ENCODE measurements at places on chromosomes 2 and 18.
A peak's percentile ranks its signal among the peaks of the same experiment; 100 is the strongest.

- no peak for DNase-seq
Observed at GRCh38 chr2:30252723-30253701, 21.7 kb downstream of the LBH start.

DNA sequence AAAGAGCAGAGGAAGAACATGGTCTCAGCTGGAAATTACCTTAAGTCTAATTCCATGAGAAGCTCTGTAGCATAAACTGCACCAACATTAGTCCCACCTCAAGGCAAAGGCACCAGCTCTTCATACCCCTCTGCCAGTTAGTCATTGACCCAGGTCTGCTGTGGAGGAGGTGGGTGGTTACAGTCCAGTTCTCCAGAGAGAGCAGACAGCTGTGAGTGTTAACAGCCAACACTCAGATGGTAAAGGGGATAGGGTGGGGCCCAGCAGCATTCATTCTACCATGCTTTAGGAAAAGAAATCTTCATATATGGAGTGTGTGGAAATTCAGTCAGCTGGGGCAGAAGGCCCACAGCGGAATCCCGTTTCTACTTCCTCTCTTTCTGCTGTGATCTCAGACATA lies 159.7 kb upstream of the FBXO11 start:
- DNase-seq = no peak

GRCh38 chr2:212709280-212709679 lies 170.7 kb upstream of the ERBB4 start:
- no peak for DNase-seq

DNA sequence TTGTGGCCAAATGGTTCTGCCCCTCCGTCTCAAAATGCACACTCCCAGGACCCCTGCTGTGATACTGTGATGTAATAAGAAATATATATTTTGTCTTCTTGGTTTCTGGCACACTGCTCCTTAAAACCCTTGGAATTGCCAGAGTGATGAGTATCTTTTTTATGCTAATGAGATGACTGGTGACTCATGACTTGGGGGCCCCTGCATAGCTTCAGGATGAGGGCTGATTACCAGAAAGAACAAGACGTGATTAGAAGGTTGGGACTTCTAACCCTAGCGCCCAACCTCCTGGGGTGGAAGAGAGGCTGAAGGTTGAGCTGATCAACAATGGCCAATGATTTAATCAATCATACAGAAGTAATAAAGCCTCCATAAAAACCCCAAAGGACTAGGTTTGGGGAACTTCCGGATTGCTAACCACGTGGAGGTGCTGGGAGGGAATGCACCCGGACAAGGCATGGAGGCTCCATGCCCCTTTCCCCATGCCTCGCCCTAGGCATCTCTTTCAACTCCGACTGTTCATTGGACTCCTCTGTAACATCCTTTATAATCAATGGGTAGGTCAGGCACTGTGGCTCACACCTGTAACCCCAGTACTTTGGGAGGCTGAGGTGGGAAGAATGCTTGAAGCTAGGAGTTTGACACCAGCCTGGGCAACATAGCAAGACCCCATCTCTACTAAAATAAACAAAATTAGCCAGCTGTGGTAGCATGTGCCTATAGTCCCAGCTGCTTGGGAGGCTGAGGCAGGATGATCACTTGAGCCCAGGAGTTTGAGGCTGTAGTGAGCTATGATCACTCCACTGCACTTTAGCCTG lies 89.1 kb downstream of the HS1BP3 start:
- no peak for DNase-seq

GRCh38 chr2:219676586-219676985 lies 49.2 kb downstream of the SLC4A3 start:
- DNase-seq = no peak

DNA sequence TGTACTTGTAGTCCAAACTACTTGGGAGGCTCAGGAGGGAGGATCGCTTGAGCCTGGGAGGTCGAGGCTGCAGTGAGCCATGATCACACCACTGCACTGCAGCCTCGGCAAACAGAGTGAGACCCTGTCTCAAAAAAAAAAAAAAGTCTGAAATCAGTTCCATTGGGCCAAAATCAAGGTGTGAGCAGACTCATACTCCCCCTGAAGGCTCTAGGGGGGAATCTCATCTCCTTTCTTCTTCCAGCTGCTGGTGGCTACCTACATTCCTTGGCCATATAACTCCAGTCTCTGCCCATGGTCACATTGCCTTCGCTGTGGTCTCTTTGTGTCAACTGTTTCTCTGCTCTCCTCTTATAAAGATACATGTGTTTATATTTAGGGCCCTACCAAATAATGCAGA lies 234.0 kb downstream of the LRRTM1 start:
- no peak for DNase-seq

- DNase-seq = no peak
Observed at GRCh38 chr2:216142540-216142939, 33.4 kb downstream of the XRCC5 start.

- DNase-seq = no peak
Observed at GRCh38 chr2:71615767-71616730, 162.7 kb downstream of the DYSF start.

GRCh38 chr18:77103991-77104531 lies 28.5 kb downstream of the MBP start:
- DNase-seq = no peak

- peak; percentile 10 for DNase-seq
Observed at GRCh38 chr2:119264781-119265692, 41.4 kb downstream of the STEAP3 start.

DNA sequence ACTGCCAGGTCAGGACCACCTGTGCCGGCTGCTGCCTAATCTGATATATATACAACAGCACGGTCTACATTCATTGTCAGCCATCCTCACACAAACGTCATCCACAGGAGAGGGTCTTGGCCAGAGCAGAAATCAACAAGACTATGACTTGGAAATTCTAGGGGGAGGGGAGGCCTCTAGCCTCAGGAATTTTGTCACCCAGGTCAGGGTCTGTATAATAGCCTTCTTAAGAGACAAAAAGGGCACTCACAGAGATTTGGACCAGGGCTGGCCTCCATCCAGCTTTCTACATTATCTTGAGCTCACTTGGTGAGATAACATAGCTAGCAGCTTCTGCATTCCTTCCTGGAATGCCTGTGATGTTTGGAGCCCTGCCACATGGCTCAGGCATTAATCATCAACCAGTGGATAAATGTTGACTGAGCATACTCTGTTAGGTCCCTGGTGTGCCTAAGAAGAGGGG lies 50.4 kb upstream of the CTIF start:
- no peak for DNase-seq

DNA sequence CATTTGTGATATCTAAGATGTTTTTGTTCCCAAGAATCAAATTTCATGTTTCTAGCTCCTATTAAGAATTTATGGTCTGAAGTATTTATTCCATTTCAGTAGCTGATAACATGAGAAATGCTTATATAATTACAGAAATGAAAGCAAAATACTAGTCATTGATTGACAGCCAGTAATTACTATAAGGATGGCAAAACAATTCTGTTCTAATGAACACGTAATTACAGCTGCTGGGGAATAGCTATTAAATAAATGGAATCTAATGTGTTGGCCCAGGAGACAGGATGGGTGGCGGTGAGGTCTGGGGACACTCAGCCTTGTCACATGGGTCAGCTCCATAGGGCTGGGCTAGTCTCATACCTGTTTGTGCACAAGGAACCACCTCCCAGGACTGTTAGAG lies 263.5 kb downstream of the FHOD3 start:
- DNase-seq = no peak

DNA sequence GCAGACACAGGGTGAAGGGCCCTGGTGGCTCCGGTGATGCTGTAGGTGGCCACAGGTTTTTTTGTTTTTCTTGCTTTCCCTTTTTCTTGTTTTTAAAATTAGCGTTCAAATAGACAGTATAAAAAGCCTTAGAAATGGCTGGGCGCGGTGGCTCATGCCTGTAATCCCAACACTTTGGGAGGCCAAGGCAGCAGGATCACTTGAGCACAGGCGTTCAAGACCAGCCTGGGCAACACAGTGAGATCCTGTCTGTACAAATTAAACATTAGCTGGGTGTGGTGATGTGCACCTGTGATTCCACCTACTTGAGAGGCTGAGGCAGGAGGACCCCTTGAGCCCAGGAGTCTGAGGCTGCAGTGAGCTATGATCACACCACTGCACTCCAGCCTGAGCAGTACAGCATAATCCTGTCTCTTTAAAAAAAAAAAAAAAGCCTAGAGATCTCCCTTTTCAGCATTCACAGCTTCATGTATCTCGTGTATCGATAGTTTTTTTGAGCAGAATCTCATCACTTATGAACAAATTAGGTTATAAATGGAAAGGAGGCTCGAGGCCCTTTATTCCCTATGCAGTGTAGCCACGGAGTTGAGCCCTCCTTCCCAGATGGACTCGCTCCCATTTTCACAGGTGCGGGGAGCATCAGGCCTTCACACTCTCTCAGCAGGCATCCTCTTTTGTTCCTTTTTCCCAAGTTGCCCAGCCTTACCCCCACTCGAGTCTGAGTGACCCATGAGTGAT lies 50.8 kb downstream of the EMILIN2 start:
- DNase-seq = no peak

DNA sequence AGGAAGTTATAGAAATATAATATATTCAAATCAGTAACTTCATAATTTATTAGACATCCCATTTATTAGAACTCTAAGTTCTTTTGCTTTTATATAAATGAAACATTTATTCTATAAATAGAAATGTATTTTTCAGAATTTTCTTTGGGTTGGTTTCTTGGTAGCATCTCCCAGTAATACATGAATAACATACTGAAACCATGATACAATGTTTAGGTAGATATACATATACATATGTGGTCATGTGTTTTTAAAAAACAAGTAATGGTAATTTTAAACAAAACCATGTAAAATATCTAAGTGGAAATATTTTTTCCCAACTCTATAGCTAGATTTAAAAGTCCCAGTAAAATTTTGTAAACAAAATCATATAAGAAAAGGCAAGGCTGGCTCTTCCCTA lies 36.9 kb downstream of the WIPF1 start:
- no peak for DNase-seq

DNA sequence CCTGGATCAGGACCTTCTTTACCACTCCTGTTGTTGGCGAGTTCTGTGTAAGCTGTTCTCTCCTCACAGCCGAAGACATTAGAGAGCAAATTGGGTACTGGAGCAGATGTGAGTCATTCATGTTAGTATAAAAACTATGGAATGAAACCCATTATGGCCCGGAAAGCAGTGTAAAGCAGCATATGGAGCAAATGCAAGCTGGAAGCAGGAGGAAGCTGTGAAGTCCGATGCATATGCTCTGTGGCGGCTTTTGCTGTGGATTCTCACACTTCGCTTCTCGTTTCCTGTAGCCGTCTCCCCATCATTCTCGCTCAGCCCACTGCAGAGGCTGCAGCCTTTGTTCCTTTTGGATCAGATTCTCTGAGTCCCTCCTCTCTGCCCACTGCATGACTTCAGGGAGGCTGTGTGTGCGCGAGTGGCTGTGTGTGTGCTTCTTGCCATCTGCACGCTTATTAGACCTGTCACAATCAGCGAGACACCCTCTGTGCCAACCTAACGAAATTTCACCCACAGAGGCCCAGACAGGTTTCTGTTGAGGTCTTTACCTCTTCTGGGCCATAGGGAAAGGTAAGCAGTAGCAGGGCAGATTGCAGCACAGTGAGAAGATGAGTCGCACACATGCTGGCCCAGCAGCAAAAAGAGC lies 3.3 kb upstream of the GALNT14 start:
- no peak for DNase-seq

- no peak for DNase-seq
Observed at GRCh38 chr2:105778080-105778607, 33.4 kb downstream of the NCK2 start.

GRCh38 chr2:55268288-55268906 lies 634 bp downstream of the MTIF2 start:
- DNase-seq = no peak

DNA sequence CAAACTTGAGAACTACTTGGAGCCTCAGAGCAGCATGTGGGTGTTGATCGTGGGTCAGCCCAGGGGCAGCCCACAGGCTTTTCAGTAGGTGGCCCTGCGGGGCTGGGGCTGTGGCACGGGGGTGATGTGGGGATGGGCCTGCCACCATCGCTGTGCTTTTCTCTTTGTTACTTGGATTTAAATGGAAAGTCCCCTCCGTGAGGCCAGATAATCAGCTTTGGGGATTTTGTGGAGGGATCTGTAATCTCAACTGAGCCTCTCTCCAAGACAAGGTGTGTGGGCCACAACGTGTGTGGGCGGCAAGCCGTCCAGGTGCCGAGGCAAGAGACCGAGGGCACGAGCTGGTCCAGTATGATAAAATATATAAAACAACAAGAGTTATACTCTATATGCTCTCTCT lies 16.7 kb downstream of the COLEC11 start:
- no peak for DNase-seq

DNA sequence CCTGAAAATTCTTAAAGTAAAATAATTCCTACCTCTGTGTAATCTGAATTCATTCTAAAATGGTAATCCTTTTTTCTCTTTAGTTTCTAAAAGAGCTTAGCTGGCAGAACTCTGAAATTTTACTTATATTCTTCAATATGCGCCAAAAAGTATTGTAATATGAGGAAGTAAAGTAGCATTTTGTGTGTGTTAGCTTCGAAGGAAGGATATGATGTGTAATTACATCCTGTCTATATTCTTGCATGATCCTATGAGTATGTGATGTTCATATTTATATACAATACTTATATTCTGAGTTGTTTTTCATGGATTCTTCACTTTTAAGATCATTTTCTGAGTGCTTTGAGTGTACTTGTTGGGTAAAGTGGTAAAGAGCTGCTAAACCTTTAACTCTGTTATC lies 402.9 kb upstream of the PKDCC start:
- no peak for DNase-seq

DNA sequence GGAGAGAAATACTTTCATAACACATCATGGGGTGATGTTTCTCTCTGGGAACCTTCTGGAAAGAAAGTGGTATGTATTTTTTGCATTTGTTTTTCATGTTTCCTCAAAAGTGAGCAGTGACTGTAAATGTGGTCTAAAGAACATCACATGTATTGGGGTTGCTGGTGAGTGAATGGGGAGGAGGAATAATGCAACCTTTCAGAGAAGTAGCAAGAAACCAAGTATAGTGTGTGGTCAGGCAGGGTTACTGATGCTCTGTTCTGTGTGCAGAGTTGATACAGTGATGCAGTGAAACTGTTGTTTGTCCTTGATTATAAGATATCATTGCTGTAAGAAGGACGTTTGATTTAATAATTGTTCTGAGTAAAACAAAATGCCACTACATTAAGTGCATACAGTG lies 24.1 kb downstream of the ADNP2 start:
- DNase-seq = no peak

GRCh38 chr2:17163638-17164037 lies 354.6 kb downstream of the RAD51AP2 start:
- DNase-seq = no peak

GRCh38 chr2:53353135-53354114 lies 414.2 kb upstream of the CHAC2 start:
- DNase-seq = no peak

DNA sequence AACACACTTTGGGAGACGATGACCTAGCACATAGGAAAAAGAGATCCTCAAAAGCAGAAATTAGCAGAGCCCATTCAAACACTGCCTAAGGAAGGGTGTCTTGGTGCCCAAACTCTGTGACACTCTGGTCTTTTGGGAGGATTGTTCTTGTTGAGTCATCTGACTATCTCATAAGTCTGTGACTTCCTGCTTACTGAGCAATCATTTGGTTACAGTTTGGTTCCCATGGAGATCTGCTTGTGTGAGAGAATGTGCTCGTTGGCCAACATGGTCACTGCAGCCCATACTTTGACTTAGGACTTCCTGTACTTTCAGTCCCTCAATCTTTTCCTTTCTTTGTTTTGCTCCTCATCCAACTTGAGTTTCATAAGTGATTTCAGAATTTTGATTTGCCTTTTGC lies 602.9 kb downstream of the NYAP2 start:
- DNase-seq = no peak

Data from central memory CD4-positive, alpha-beta T cell (primary cell).